ENCODE measurements at places on chromosomes 16 and 17.

DNA sequence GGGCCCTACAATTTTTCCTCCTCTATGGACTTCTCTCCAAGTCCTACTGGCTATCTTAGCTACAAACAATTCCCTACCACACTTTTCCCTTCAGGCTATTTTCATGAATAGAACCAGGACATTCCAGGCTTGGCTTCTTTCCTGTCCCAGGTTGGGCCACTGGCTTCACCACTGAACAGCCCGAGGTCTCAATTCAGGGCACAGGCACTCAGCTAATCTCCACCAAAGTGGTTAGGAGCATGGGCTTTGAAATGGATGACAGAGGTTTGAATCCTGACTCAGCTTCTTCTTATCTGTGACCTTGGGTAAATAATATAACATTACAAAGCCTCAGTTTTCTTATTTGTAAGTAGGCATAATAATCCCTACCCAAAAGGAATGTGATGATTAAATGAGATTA, 50.9 kb upstream of the ZNF629 start:
- no peak for ATAC-seq

DNA sequence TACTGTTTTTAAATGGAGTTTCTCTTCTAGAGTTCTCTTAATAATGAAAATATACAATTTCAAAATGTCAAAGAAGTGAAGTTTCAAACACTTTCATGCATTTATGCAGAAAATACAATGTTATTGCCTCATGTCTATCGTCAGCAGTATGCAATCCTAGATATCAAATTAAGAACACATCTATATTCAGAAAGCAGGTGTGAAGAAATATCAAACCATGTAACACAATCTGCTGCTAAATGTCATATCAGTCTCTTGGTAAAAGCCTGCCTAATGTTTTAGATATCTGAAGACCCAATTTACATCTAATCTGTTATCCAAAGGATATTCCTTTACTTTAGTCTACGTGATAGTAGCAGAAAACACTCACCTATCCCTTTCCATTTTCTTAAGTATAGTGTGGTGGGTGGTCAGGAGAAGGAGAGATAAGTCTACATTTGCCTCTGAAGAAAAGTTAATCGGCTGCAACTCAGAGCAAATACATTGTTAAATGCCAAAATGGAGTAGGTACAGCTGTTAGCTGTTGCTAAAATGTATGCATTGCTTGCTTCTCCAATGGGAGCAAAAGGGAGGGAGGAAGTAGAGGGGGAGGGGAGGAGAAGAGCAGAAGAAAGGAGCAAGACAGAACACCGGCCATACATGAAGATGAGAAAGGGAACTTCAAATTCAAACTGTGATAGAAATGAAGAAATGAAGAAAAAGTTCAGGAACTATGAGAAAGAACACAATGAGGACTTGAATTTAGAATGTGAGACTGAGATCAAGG, 64.9 kb downstream of the ITFG1 start:
- no peak for ATAC-seq

- ATAC-seq, result no peak
Measured at GRCh38 chr16:78217276-78217675, 117.8 kb downstream of the WWOX start.

GRCh38 chr17:47193931-47194511, 4.9 kb upstream of the CDC27 start:
- no peak for ATAC-seq

DNA sequence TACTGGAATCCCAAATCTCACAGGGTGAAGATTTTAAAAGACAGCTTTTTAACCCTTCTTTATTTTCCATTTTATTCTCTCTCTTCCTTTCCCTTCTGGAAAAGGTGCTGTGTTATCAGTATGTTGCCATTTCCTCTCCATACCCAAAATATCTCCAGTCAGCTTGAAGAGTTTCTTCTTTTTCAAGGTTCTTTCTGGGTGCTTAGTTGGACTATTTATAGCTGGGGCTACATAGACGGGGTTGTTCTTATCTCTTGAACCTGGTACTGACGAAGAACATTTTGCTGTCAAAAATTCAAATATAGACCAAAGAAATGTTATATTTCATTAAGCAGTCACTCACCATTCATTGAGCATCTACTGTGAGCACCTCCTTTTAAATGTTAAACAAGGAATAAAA, 48.6 kb downstream of the IST1 start:
- ATAC-seq, result no peak

DNA sequence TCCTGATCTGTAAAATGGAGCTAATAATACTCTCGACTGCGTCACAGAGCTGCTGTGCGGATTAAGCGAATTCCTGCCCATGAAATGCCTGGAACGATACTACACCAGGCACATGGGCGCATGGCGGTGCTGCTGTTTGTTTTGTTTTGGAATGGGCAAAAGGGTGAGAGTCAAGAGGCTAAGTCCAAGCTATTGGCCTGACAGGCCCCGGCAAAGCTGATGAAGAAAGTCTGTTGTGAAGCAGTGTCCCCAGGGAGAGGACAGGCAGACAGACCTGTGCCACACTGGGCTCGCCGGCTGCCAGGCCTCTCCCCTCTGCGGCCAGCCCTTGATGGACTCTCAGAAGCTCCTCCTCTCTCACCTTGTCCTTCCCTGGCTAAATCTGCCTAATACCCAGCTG, 31.3 kb upstream of the RASD1 start:
- ATAC-seq, result no peak

GRCh38 chr16:83561876-83562275, 245.9 kb upstream of the HSBP1 start:
- no peak for ATAC-seq

- no peak for ATAC-seq
Measured at GRCh38 chr17:70622368-70623260, 453.3 kb downstream of the KCNJ2 start.

GRCh38 chr16:85583491-85584181, 29.5 kb upstream of the GSE1 start:
- ATAC-seq, result no peak

DNA sequence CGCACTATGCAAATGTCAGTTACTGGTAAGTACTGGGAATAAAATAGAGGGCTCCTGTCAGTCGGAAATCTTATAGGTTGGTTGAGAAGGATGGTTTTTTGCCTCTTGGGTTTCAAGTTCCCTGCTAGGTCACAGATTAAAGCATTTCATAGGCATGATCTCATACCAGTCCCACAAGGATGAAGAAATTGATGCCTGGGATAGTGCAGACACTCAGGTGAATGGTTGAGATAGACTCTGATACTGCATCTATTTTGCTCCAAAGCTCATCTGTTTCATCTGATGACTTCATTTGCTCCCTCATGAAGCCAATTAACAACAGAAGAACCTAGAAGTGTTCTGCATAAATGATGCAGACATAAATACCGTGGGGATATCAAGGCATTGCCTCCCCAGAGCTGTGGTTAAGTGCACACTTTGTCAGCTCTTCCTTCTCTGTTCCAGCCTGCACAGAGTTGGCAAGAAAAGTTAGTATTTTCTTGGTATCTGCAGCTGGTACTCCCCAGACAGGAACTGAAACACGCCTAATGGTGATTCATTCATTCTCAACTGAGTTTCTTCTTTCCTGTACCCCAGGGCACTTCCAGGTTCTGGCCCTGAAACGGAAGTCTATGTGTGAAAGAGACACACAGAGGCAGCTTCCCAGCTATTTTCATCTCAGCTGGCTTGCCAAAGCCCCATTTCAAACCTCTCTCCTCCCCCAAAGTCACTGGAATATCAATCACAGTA, 418.3 kb upstream of the SALL1 start:
- ATAC-seq, result no peak

- no peak for ATAC-seq
Measured at GRCh38 chr17:57655553-57655952, 89.5 kb downstream of the CCDC182 start.

DNA sequence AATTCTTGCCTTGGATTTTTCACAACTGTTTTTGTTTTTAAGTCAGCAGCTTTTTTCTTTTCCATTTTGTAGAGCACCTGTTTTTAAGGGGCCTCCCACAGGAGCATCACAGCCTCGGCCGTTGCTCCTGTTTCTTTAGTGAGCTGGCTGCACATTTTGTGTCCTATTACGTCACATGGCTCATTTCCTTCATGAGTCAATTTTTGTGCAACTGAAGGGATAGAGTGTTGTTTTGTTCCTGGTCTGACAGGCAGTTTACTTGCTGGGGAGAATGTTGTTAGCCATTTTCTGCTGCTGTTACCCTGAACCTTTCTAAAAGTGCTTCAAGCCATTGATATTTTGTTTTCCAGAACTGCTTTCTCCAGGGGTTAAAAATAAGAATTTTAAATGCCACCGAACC, 45.0 kb upstream of the CRISPLD2 start:
- no peak for ATAC-seq

DNA sequence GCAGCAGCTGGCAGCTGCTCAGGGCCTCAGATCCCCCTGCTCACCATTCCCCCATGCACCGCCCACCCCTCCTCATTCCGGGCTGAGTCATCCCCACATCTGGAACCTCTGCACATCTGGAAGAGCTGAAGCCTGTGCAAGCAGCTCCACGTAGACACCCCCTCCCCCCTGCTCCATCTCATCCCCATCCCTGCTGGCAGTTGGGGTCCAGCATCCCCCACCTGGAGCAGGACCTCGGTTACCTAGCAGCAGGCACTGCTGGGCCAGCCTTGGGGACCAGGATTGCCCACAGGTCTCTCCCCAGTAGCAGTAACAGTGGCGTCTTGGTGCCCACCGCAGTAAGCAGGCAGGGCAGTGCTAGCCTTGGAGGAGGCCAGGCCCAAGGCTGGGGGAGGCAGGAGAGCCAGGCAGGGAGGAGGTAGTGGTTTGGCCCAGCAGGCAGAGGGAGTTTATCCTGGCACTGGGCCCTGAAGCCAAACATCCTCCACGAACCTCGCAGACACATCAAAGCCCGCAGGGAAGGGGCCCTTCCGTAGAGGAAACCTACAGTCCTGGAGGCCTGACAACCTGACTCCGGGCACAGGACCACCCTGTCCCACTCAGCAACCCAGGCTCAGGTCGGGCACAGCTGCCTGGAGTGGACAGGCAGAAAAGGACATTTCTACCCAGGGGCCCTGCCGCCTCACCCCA, 7.7 kb upstream of the TMEM92 start:
- no peak for ATAC-seq

GRCh38 chr17:65259696-65260485, 122.7 kb downstream of the RGS9 start:
- no peak for ATAC-seq

DNA sequence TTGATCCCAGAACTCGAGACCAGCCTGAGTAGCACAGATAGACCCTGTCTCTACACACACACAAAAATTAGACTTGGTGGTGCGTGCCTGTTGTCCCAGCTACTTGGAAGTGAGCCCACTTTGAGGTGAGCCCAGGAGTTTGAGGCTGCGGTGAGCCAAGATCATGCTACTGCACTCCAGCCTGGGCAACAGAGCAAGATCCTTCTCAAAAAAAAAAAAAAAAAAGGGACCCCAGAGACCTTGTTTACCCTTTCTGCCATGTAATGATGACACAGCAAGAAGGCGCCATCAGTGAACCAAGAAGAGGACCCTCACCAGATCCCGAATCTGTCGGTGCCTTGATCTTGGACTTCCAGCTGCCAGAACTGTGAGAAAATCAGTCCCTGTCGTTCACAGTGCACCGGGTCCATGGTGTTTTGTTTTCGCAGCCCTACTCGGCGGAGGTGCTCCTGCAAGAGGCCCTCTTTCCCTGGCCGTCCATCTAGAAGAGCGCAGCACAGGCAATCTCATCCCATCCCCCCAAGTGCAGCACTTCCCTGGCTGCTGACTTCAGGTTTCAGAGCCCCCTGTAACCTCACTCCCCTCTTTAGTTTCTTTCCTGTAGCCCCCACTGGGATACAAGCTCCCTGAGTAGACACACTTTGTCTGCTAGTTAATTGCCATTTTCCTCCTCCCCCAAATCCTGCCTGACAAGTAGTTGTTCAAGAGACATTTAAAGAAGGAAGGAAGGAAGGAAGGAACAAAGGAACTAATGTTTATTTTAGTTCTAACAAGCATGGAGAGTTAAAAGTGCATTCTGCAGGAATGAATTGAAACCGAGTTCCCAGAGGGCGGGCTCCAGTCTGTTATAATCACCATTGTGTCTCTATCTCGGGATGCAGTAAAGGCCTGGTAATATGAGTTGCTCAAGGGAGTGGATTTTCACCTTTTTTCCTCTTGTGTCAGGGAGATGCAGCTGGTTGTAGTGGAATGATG, 115.3 kb downstream of the SNX29 start:
- ATAC-seq, result no peak

DNA sequence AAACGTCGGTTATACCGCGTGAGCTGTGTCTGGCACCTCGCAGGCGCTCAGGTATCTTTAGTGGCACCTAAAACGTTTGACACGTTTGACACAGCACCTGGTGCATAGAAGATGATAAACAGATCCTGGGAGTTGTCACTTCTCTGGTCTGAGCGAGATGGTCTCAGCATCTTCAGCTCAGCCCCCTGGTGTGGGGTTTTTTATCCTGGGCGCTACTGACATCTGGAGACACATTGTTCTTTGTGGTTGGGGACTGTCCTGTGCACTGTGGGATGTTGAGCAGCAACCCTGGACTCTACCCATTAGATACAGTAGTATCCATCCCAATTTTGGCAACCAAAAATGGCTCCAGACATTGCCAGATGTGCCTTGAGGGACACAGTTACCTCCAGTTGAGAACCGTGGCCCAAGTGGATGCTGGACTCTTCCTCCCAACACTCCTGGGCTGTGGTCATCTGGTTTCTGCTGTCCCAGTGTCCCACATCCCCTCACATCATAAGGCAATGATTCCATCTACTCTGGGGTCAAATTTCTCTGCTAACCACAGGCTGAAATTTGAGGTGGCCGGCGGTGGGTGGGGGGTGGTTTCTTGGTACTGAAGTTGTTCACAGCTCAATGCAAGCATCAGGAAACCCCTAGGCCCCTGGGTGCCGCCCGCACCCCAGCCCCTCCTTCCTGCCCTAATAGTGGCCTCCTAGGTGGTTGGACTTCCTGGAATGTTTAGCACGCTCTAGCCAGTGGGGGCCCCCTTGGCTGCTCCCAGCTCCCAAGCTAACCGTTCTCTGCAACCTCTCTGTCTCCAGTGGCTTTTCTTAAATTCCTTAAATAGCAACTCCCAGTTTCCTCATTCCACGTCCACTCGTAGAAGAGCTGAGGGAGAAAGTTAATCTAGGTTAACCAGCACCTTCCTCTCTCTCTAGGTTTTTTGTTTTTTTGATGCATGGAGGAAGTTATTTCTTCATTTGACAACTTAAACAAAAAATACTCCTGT, 124.8 kb downstream of the ABCC1 start:
- ATAC-seq, result peak; percentile 20

DNA sequence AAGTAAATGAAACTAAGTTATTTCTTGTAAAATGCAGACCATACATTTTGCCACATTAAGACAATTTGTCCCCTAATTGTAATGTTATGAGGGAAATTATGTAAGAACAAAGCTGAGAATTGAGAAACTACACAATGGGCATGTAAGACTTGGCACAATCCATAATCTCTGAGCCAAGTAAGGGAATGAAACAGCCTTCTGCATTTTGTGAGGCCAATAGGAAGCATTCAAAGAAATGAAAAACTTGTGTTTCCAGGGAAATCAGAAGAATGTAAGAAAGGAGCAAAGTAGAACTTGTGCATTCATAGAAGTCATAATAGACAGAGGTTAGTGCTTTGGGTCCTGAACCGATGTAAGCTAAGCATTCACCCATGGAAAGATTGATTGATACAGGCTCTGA, 1.8 kb downstream of the KRTAP9-4 start:
- ATAC-seq, result no peak

- peak; percentile 0 for ATAC-seq
Measured at GRCh38 chr17:21275047-21275578, 9.4 kb upstream of the MAP2K3 start.

- no peak for ATAC-seq
Measured at GRCh38 chr17:73800893-73801292, 156.6 kb upstream of the SDK2 start.
